Endothelial cell (in vitro differentiated cells): ENCODE measurements at places on chromosomes 3 and 15.

DNA sequence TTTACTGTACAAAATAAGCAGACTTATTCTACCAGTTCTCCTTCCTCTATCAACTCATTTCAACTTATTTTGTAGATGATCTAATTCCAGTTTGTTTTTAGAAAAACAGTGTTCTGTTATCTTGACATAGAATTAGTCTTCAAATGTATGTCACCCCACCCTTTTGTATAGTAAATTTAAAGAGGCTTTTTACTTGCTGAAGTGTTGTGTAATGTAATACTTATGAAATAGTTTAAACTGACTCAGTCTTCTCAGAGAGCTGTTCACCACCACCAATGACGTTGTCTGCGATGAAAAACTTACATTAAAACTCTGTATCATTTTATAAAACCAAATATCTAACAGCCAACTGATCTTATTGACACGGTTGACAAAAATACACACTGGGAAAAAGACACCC is 82.9 kb downstream of the RAP2B start:
- H3K4me3 ChIP-seq = no peak overlapping the region
- H3K36me3 ChIP-seq = no peaks in the 10 kb centered on the region
- no peak for DNase-seq
- no peaks in the 10 kb centered on the region for H3K27me3 ChIP-seq
- H3K4me1 ChIP-seq = no peaks in the 10 kb centered on the region

DNA sequence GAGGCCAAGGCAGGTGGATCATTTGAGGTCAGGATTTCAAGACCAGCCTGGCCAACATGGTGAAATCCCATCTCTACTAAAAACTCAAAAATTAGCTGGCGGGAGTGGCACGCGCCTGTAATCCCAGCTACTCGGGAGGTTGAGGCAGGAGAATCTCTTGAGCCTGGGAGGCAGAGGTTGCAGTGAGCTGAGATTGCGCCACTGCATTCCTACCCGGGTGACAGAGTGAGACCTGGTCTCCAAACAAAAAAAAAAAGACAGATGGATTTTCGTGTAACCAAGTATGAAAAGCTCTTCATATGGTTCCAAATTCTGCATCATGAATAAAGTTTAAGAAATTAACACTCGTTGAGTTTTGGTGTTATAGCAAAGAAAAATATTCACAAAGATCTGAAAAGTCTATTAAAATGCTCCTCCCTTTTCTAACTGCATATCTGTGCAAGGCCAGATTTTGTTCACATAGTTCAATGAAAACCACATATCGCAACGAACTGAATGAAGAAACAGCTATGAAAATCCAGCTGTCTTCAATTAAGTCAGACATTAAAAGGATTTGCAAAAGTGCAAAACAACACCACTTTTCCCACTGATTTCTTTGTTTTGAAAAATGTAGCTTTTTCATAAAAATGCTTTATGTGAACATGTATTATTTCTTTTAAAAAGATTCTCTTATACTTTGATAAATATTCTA is 23.8 kb upstream of the FBLN2 start:
- H3K27me3 ChIP-seq = peaks cover 15% of the 10 kb centered on the region
- no peak overlapping the region for H3K27ac ChIP-seq
- H3K36me3 ChIP-seq = peaks cover 15% of the 10 kb centered on the region
- H3K4me3 ChIP-seq = no peak overlapping the region

DNA sequence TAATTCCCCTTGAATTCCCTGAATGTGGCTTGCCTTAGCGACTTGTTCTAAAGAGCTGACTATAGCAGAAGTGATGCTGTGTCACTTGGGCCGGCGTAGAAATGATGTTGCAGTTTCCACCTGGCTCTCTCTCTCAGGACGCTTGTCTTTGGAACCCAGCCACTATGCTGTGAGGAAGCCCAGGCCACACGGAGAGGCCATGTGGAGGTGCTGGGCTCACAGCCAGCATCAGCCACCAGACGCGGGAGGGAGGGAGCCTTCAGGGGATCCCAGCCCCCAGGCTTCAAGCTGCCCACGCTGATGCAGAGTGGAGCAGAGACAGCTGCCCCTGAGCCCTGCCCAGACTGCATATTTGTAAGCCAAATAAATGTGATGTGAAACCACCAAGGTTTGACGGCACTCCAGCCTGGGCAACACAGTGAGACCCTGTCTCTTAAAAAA is 18.6 kb downstream of the RNU5B-1 start:
- peaks cover 21% of the 10 kb centered on the region for H3K27me3 ChIP-seq
- H3K36me3 ChIP-seq = peaks cover 6% of the 10 kb centered on the region
- H3K4me1 ChIP-seq = peaks cover 29% of the 10 kb centered on the region

GRCh38 chr3:71989165-71989564 is 204.2 kb upstream of the PROK2 start:
- H3K36me3 ChIP-seq = no peaks in the 10 kb centered on the region
- peaks cover 1% of the 10 kb centered on the region for H3K27me3 ChIP-seq
- no peak for DNase-seq
- no peak overlapping the region for H3K27ac ChIP-seq
- no peak overlapping the region for H3K4me3 ChIP-seq

DNA sequence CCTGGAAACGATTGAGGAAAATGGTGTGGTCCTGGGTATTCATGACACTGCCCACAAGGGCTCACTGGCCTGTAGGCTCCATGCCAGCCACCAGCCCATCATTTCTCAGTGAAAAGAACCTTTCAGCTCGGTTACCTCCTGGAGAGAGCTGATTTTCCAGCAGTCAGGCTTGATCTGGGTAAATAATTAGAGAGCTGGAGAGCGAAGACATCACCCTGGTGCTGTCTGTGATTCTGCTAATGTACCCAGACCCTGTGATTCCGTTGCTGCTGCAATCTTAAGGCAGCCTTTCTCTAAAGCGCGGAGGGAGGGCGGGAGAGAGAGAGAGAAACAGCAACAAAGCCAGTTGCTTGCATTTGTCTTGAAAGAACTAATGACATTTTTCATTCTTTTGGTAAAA is 221.9 kb upstream of the TOPAZ1 start:
- no peak overlapping the region for H3K4me3 ChIP-seq
- no peaks in the 10 kb centered on the region for H3K36me3 ChIP-seq
- peaks cover 4% of the 10 kb centered on the region for H3K4me1 ChIP-seq
- H3K27me3 ChIP-seq = peaks cover 5% of the 10 kb centered on the region
- no peak for DNase-seq

DNA sequence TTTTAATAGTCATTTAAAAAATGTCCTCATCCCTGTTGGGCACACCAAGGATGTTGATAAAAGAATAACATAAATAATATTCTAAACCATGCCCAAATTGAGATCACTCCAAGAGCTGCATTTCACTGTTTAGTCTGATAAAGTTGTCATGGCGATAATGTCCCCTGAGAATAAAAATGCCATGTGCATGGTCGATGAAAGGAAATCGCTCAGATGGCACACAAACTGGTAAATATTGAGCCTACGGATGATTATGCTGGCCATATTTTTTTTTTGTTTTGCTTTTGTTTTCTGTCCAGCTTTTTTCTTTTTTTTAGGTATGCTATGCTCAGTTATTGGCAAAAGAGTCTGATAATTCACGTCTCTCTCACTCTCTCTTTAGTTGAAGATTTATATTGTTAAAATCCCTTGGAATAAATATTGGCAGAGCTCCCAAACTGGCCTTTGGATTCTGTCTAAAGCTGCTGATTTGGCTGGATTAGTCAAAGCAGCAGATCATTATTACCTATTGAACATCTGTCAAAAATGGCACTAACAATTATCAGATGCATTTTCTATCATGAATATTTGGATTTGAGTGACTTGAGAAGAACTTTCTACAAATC is 643.8 kb downstream of the SQOR start:
- H3K27ac ChIP-seq = no peak overlapping the region
- no peaks in the 10 kb centered on the region for H3K4me1 ChIP-seq
- H3K27me3 ChIP-seq = no peaks in the 10 kb centered on the region
- no peak overlapping the region for H3K4me3 ChIP-seq
- no peak for DNase-seq

DNA sequence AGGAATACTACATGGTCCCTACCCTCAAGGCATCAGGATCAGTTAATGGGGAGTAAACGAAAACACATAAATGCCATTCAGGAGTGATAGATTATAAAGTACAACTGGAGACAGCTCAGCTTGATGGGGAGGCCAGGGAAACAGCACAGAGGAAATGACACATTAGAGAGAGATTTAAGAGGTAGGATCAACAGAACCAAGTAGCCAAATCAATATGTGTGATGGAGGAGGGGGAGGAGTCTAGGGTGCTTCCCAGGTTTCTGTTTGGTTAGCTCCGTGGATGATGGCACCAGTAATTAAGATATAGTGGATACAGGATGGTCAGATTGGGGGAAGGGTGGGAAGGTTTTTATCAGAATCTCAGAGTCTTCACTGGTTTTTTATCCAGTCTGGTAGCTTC is 229.5 kb upstream of the ROPN1 start:
- no peak overlapping the region for H3K27ac ChIP-seq
- no peak for DNase-seq
- peaks cover 3% of the 10 kb centered on the region for H3K27me3 ChIP-seq
- no peak overlapping the region for H3K4me3 ChIP-seq

DNA sequence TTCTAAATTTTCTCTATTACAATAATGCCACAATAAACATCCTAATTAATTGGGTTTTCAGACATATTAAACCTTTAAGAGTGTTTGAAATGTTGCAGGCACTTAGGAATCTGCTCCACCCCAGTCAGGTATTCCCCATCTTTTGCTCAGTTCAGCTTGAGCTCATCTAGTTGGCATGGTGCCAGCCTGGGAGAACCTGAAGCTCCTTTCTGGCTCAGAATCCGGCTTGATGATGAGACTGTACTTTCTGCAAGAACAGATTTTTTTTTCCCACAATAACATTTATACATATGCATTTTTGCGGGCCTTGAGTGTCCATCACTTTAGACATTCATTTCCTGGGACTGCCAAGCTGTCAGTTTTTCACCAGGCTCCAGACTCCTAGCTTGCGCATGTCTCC is 7.7 kb upstream of the OXSR1 start:
- no peaks in the 10 kb centered on the region for H3K36me3 ChIP-seq
- peaks cover 3% of the 10 kb centered on the region for H3K27me3 ChIP-seq
- H3K4me3 ChIP-seq = no peak overlapping the region
- no peaks in the 10 kb centered on the region for H3K4me1 ChIP-seq
- no peak overlapping the region for H3K27ac ChIP-seq
- DNase-seq = no peak

GRCh38 chr3:69182588-69183316 is 60.4 kb upstream of the LMOD3 start:
- H3K27me3 ChIP-seq = no peaks in the 10 kb centered on the region
- H3K4me3 ChIP-seq = peak overlapping the region; percentile 62
- peaks cover 33% of the 10 kb centered on the region for H3K4me1 ChIP-seq

GRCh38 chr3:43364926-43365325 is 78.6 kb downstream of the SNRK start:
- H3K27ac ChIP-seq = no peak overlapping the region
- peaks cover 21% of the 10 kb centered on the region for H3K36me3 ChIP-seq
- H3K27me3 ChIP-seq = peaks cover 21% of the 10 kb centered on the region
- no peak for DNase-seq
- no peaks in the 10 kb centered on the region for H3K4me1 ChIP-seq
- H3K4me3 ChIP-seq = no peak overlapping the region

- H3K4me1 ChIP-seq = peaks cover 24% of the 10 kb centered on the region
- H3K4me3 ChIP-seq = no peak overlapping the region
- peaks cover 10% of the 10 kb centered on the region for H3K27me3 ChIP-seq
- peaks cover 47% of the 10 kb centered on the region for H3K36me3 ChIP-seq
Observed at GRCh38 chr3:16350597-16351318, 85.7 kb downstream of the OXNAD1 start.

DNA sequence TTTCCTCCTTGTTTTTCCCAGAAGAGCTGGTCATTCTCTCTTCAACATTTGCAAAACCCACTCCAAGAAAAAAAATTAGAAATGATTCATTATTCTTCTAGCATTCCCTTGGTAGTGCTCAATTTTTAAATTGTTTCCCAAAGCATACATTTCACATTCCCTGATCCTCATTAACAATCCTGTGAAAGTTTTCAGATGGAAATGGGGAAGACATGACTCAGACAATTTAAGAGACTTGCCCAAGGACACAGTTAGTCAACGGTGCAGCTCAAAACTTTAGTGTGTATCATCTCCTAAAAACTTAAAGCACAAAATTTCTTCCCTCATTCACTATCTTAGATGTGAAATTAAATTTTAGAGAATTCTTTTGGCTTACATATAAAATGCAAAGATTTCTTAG is 17.1 kb upstream of the ABI3BP start:
- H3K27ac ChIP-seq = no peak overlapping the region
- peaks cover 6% of the 10 kb centered on the region for H3K36me3 ChIP-seq
- no peak for DNase-seq
- peaks cover 1% of the 10 kb centered on the region for H3K27me3 ChIP-seq

DNA sequence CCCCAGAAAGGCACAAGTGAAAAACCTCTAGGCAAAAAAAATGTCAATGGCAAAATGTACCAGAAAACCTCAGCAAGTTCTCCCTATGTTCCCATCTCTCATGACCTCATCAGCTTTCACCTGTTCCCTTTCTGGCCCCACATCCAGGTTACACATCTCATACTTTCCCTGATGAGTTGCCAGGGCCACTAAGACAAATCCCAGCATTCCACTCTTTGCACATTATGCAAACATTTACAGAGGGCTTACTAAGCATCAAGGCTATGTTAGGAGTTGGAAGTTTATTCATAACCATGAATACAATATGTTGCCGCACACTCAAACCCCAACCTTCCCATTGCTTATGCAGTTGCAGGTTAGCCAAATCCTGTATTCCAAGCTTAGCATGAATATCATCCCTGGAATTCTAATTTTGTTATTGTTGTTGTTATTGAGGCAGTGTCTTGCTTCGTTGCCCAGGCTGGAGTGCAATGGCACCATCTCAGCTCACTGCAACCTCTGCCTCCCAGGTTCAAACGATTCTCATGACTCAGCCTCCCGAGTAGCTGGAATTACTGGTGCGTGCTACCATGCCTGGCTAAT is 129.3 kb upstream of the UBE2E2 start:
- no peaks in the 10 kb centered on the region for H3K27me3 ChIP-seq
- H3K4me1 ChIP-seq = peaks cover 10% of the 10 kb centered on the region
- H3K36me3 ChIP-seq = no peaks in the 10 kb centered on the region
- no peak overlapping the region for H3K27ac ChIP-seq
- no peak for DNase-seq

DNA sequence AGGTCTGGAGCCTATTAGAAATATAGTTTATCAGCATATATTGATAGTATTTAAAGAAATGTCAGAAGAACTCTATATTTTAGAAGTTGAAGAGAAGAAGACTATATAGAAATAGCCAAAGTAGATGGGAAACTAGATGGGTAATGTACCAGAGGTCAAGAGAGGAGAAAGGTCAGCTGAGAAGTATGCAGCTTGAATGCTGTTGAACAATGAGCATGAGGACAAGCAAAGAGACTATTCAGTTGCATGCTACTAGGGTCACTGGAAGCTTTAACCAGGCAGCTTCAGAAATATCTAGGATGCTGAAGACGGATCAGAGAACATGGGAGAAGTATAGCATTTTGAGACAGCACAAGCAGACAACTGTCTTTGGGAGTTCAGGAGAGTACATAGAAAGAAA is 19.6 kb upstream of the TIPARP start:
- no peak for DNase-seq
- H3K27me3 ChIP-seq = peaks cover 4% of the 10 kb centered on the region
- H3K36me3 ChIP-seq = no peaks in the 10 kb centered on the region
- no peak overlapping the region for H3K27ac ChIP-seq

GRCh38 chr3:81793410-81793809 is 32.0 kb upstream of the GBE1 start:
- no peaks in the 10 kb centered on the region for H3K36me3 ChIP-seq
- H3K4me3 ChIP-seq = no peak overlapping the region
- H3K27me3 ChIP-seq = no peaks in the 10 kb centered on the region
- H3K4me1 ChIP-seq = no peaks in the 10 kb centered on the region
- no peak overlapping the region for H3K27ac ChIP-seq

- no peaks in the 10 kb centered on the region for H3K27me3 ChIP-seq
- peaks cover 3% of the 10 kb centered on the region for H3K4me1 ChIP-seq
- no peaks in the 10 kb centered on the region for H3K36me3 ChIP-seq
- H3K4me3 ChIP-seq = no peak overlapping the region
- no peak for DNase-seq
Observed at GRCh38 chr3:106392915-106393314, 524.1 kb upstream of the CBLB start.
